NCI-H2081 (cell line): ENCODE measurements at places on chromosomes 4 and X.

DNA sequence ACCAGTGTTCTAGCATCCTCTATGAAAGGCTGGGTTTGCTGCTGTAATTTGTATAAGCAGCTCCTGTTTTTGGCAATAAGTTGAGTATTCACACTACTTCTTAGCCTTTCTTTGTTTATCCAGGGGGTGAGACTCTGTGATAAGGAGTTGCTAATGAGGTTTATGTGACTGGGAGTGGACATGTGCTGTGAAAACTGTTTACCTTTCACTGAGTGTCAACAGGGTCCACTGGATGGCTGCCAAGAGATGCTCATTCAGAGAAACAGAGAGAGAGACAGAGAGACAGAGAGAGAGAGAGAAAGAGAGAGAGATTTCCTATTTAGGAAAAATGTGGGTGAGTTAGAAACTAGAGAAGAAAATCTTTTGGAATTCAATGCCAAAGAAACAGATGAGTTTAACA, 233.9 kb downstream of the CHIC2 start:
- no peak for DNase-seq

DNA sequence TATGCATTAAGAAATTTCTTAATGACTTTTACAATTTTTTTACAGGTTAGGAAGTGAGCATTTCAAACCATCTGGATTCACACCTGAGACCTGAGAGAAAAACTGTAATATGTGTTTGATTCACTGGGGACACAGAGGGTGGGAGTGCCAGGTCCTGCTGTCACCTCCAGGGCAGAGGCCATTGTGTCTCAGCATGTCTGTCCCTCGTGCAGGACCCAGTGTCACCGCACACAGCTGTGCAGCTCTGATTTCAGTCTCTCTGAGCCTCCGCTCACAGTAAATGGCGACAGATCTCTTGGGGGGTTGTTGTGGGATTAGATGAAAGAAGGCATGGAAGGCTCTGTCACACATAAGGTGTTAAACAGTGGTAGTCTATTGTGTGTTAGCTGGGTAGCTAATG, 23.0 kb upstream of the CLDN24 start:
- DNase-seq: no peak

DNA sequence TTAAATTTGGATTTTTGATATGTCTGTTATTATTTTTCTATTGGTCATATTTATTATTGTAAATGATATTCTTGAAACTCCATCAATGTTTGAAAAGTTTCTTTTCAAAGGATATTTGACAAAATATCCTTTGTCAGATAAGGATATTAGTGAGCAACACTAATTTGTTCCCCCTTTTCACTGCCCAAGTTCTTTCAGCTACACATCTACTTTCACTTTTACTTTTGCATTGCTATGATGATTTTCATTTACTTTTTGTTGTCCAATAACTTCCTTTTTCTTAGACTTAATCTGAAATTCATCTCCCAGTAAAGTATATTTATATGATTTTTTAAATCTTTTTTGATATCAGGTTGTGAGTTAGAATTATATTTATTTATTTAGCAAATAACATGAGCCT, 542.3 kb upstream of the ADGRL3 start:
- DNase-seq: no peak

DNA sequence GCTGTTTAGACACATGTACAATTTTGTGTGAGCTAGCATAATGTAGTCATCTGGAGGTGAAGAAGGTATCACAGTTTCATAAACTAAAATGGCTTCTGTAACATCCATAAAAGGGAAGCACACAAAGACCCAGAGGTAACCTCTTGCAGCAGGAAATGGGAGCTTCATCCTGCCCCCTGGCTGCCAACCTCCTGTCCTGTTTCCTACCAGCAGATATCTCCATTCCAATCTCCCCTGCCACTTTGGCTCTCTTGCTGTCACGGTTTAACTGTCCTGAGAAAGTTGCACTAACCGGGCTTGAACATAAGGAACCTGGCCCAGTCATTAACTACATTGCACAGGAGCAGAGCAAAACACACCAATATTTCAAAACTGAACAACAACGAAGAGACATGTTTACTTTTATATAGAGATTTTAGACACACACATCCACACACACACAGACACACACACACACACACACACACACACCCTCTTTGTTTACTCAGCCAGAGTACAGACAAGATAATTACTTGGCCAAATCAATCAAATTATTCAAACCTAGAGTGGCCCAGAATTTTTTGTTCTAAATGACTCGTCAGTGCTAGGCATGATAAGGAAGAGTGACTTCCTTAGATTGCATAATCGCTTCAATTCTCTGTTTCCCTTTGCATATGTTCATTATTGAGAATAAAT, 24.2 kb downstream of the MID2 start:
- DNase-seq: peak; percentile 29

- DNase-seq: no peak
Observed at GRCh38 chr4:123077330-123077729, 154.9 kb upstream of the NUDT6 start.

- no peak for DNase-seq
Observed at GRCh38 chrX:50372966-50373365, 97.7 kb downstream of the DGKK start.

- no peak for DNase-seq
Observed at GRCh38 chr4:44704673-44705072, 21.7 kb downstream of the GNPDA2 start.
